Breast epithelium (tissue), 4 donors: ENCODE measurements at places on chromosomes 7 and 10. TPM values are rescaled to one million over a fixed set of nuclear protein-coding genes. Genes with fewer than 3 reads are reported as not detected.

DNA sequence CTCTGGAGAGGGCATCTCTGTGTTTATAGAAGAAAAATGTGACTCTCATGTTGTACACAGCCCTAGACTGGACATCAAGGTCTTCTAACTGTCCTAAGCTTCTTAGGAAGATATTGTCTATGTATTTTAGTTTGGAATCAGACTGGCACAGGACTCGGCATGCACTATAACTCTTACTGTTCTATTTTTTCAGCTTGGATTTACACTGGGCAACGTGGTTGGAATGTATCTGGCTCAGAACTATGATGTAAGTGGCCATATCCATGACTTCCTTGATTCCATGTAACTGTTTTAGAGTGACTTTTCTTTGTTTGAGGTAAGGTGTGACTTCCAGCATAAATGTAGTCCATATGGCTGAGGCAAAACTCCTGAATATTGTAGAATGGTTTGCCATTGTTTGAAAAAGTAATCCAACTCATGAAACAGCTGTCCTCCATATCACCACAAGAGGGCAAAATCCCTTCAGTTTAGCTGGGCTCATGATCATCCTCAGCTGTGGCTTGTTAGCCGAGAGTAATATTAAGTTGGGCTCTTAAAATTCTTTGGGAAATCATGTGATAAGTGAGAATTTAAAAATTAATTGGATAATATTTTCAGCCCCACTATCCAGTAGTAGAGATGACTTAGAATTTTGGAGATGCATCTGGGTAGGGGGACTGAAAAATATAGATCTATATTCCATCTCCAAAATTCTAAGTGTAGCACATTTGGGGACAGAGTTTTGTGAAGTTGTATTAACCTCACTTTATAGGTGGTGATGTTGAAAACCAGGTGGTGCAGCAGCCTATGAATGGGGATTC, 10.4 kb downstream of the STMP1 start:
- no peak for DNase-seq

- no peak for DNase-seq
Observed at GRCh38 chr10:49831352-49832035, 69.4 kb upstream of the OGDHL start.

GRCh38 chr10:51700228-51700817, 928 bp upstream of the CSTF2T start:
- no peak for DNase-seq

NET1 gene
- total RNA-seq: 145 TPM

RASA4B gene
- total RNA-seq: 3.7 TPM
